ENCODE measurements at places on chromosomes 3 and 15.

- no peak for DNase-seq
Measured at GRCh38 chr3:174466471-174467054, 392.6 kb upstream of the NAALADL2 start.

DNA sequence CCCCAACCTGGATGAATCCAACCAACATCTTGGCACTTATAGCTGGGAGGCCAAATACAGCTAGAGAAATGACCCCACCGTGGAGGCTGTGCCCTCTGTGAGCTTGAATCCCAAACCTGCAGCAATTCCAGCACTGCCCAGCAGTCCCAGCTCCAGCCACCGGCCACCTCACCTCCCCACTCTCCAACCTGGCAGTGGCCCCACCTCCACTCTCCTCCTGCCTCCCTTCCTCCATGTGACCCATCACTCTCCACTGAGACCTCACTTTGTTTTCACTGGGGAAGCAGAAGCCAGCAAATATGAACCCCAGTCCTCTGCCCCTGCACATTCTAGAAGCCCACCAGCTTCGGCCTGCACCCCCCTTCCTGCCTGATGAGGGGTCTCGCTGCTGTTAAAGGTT is 79.7 kb upstream of the LINGO1 start:
- no peak for DNase-seq

DNA sequence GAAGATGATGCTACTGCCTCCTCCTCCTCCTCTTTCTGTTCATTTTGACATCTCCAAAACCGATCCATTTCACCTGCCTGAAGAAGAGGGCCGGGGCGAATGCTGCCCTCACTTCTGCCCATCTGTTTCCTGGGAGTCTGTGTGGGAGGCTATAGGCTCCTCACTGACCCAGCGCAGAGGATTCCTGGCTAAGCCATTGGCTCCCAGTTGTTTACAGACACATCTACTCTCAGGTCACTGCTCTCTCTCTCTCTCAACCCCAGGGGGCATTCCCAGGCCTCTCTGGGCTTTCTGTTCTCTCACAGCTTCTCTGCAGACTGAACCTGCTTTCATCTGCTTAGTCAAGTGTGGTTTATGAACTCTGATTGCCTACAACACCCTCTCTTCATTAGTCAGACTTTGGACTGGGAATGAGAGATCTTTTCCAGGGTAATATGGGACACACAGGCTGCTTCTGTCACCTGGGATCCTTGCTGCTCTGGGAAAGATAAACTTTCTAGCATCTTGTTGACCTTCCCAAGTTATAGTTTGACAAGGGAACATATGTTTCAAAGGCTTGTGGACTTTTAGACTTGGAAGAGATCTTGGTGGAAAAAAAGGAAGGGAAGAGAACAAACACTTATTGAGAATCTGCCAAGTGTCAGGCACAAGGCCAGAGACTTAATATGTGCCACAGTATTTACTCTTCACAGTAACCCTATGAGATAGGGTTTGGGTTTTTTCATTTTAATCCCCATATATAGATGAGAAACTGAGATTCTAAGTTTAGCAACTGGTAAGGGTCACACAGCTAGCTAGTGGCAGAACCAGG is 30.2 kb upstream of the USP3 start:
- DNase-seq, result no peak

DNA sequence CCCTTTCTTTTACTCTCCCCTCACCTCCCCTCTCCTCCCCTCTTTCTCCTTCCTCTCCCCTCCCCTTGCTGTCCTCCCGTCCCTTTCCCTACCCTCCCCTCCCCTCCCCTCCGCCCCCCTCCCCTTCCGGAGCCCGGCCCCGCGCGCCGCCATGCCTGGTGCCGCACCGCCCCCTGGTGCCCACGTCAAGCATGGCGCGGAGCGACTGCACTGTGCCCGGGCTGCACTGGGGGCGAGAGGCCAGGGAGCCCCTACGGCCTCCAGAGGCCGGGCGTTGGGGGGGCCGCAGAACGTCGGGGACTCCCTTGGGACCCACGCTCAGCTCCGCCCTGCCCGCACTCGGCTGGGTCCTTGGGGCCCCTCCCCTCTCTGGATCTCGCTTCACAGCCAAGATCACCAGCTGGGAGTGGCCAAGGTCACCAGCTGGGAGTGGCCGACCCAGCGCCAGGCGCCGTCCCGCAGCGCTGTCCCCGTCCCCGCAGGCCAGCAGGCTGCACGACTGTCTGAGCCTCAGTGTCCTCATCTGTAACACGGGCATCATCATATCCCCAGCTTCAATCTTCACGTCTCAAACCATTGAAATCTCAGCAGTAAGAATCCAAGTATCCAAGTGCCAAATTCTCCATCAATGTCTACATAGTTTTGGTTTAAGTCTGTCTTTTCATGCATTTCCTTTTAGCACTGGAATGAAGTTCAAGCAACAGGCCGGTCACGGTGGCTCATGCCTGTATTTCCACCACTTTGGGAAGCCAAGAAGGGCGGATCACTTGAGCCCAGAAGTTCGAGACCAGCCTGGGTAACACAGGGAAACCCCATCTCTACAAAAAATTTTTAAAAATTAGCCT is 42.5 kb downstream of the TPRA1 start:
- DNase-seq, result peak; percentile 89

GRCh38 chr3:156449710-156450574 is 105.0 kb downstream of the SSR3 start:
- no peak for DNase-seq

DNA sequence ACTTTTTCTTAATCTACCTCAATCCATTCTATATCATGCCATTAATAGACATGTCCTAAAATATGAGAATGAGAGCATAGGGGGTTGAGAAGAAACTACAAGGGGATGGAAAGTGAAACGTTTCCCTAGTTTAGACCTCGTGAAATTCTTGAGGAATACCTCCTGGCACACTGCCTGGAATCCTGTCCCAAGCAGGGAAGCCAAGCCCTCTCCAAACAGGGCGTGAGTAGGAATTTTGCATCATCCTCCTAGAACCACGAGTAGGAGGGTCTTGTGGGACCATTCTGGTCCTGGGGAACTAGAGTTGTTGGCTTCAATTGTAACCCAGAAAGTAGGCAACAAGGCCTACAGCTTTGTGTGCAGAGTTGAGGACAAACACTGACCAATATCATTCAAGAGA is 19.6 kb upstream of the C3orf80 start:
- DNase-seq, result no peak

DNA sequence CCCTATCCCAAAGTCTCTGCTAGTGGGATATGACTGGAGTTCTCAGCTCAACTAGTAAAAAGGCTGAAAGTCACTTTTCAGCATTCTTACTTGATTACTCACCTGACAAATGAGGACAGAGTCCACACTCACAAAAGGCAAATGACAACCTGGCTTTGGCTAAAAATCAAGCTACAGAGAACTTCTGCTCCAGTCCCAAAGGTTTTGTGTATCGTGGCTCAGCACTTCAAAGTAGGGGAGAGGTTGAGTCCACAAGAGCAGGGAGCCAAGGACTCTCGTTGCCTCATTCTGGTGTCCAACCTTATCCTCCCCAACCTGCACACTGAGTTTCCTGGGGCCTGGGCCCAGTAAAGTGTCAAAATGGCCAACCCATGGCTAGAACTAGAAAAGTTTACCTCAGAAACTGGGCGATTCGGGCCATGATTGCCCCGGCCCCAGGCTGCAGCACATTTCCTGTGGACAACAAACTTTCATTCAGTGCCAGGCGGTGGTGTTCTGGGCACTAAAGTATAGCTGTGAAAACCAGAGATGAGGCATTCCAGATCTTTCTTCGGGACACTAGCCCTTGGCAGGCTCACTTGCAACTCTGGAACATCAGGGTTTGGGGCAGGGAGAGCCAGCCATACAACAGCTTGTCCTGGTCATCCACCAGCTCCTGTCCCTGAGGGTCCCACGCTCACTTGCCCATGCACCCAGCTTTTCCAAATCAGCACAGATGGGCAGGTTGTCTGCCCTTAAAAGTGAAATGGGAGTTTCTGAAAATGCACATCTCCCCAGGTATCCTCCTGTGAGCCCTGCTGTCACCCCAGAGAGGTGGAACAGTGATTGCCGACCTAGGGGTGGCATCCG is 3.1 kb downstream of the ACAA1 start:
- no peak for DNase-seq

DNA sequence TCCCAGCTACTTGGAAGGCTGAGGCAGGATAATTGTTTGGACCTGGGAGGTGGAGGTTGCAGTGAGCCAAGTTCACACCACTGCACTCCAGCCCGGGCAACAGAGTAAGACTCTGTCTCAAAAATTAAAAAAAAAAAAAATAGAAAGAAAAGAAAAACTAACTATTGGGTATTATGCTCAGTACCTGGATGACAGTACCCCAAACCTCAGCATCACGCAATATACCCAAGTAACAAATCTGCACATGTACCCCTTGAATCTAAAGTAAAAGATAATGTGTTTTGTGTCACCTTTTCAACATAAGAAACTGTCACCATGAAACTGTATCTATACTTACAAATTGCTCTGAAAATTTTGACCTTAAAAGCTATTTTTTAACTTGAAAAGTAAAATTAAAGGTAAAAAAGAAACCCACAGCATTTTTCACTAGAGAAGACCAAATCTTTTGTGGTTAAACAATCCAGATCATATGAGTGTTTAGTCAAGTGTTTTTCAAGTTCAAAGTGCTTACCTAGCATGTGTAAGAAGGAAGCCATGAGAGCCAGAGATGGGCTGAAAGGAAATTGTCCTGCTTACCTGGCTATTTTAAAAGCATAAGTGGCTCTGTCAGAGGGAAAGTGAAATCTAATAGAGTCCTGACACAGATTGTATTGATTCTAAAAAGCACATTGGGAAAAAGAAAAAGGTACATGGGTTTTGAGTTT is 50.5 kb downstream of the MYO1E start:
- DNase-seq, result no peak

DNA sequence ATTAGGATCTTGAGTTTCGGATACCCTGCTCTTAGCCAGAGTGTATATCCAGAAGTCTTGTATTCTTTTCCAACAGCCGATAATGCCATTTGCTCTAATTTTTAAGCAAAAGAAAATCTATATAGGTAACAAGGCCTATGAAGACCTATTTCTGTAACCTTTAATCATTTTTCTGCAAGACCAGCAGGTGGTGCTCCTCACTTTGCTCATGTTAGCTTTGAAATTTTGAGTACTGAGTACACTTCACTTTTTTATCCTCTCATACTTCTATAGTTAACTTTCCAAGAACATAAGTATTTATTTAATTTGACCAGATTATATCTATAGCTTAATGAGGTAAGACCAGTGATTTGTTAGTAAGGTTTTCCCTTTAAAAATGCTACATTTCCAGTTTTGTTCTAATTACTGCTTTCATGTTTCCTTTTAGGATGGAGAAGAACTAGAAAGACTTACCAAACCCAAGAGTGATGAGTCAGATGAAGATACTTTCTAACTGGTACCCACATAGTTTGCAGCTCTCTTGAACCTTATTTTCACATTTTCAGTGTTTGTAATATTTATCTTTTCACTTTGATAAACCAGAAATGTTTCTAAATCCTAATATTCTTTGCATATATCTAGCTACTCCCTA is 20.5 kb downstream of the SLC35A5 start:
- no peak for DNase-seq

GRCh38 chr3:163335429-163335828 is 1742.9 kb downstream of the SI start:
- no peak for DNase-seq

DNA sequence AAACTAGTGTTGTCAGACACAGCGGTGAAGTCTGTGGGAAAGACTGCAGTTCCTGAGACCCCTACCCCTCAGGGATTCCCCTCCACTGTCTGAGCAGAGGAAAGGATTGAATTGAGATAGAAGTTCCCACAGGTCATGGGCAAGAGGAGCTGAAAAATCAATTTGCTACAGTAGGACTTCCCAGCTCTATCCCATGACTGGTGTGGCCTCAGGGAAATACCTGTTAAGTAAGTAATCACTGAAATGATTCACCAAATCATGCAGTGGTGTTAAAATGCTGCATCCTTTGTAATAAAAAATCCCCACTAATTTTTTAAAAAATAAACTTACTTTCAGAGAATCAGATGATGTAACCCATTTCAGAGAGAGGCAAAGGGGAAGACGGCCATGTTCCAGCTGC is 45.0 kb upstream of the SPRED1 start:
- DNase-seq, result no peak

DNA sequence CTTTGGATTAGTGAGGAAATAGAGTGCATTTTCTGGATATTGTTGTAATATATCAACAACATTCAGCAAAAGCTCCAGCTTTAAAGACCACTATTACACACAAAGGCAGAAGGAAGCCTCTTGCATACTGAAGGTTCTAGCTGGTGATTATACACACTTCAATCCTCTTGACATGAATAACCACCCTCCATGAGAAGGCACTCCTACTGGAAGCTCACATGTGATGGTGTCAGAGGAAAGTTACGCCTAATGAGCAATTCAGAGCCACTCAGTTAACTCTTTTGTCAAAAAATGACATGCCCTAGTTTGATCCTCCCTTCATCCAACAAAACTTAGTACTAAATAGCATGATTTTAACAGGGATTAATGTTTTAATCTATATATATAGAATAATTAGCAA is 124.6 kb upstream of the LYSMD4 start:
- DNase-seq, result no peak

DNA sequence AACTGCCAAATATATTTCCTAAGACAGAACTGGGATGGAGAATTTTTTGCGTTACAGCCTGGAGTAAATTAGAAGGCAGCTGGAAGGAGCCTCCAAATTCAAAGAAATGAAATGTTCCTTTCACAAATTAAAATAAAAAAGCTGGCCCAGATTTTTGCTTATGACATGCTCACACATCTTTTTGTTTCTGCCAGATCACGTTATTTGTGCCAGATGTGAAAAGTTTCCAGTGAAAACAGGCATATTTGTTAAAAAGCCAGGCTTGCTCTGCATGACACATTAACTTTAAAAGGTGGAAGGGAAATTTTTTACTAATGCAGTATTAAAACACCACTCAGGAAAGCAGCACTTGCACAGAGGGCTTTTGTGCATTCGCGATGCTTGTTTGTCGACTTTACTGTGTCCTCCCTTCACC is 23.3 kb upstream of the ACKR4 start:
- no peak for DNase-seq

GRCh38 chr15:71526060-71526820 is 284.1 kb upstream of the NR2E3 start:
- no peak for DNase-seq

- no peak for DNase-seq
Measured at GRCh38 chr15:74709011-74709410, 13.2 kb upstream of the EDC3 start.

DNA sequence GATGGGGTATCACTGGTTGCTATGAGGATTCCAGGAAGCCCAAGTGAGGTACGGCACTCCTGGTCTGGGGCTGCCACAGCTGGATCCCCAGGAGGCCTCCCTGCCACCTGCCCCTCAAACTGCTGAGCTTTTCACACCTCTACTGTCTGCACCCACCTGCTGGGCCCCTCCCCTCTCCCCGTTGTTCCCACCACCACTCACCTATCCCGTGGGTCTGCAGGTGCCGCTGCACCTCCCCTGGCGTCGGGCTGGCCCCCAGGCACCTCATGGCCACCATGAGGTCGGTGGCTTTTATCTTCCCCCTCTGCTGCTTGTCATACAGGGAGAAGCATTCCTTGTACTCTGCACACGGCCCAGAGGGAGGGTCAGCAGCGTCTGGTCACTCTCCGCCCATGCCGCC is 5.8 kb downstream of the CALML4 start:
- DNase-seq, result no peak

GRCh38 chr3:100629421-100630127 is 20.2 kb downstream of the ADGRG7 start:
- no peak for DNase-seq

All from right forelimb (tissue), 1 donor.